Right forelimb (tissue), 1 donor: ENCODE measurements at places on chromosomes 2 and 18.

- DNase-seq: no peak
Observed at GRCh38 chr18:13379930-13380690, 161.6 kb downstream of the LDLRAD4 start.

- peak; percentile 10 for DNase-seq
Observed at GRCh38 chr2:1494906-1495305, 81.6 kb downstream of the TPO start.

- no peak for DNase-seq
Observed at GRCh38 chr2:23092831-23093230, 292.1 kb upstream of the KLHL29 start.

DNA sequence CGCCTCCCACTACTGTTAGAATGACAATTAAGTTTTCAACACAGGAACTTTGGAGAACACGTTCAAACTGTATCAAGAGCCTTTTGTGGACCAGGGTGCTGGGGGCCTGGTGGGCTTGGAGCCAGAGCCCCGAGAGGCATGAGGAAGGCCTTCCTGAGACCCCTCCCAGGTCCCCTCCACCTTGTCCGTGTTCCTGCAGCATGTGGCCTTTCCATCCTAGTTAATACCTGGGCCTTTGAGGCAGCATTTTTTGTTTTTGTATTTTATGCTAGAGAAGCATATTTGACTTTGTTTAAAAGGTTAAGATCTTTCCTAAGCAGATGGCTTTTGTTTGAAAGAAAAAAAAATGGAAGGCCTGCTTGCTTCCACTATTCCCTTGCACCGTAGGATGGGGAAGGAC, 68.0 kb downstream of the INPP4A start:
- no peak for DNase-seq

DNA sequence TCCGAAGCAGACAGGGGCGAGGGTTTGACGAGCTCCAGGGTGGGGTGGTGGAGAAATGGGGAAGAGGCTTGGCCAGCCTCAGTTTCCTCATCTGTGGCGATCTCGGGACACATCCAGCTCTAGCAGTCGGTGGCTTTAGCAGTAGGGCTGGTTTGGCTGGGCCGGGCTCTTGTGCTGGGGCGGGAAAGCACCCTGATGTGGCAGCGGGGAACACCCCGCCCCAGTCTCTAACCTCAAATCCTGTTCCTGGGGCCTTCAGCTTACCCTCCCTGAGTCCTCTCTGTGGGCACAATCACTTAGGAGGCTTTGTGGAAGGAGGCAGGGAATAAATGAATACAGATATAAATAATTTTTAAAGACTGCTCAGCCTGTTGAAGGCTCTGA, 26.5 kb upstream of the MCFD2 start:
- peak; percentile 51 for DNase-seq

- DNase-seq: no peak
Observed at GRCh38 chr2:95041060-95041823, 15.7 kb downstream of the MAL start.

DNA sequence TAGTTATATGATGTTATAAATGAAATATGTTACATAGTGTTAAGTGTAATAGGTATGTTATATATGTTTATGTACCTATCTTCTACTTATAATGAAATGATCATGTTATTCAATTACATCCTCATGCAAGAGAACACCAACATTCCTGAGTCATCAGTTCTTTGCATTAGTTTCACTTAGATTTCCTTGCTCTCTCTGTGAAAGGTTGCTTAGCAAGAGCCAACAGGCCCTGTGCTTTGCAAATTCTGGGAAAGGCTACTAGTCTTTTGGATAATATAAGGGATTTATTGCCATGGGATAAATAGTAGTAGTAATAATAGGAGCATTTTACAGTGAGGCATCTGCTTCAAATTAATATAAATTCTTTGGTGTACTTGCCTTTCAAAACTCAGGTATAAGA, 274.8 kb downstream of the SP3 start:
- no peak for DNase-seq

GRCh38 chr2:69685321-69686048, 41.9 kb upstream of the AAK1 start:
- DNase-seq: no peak

DNA sequence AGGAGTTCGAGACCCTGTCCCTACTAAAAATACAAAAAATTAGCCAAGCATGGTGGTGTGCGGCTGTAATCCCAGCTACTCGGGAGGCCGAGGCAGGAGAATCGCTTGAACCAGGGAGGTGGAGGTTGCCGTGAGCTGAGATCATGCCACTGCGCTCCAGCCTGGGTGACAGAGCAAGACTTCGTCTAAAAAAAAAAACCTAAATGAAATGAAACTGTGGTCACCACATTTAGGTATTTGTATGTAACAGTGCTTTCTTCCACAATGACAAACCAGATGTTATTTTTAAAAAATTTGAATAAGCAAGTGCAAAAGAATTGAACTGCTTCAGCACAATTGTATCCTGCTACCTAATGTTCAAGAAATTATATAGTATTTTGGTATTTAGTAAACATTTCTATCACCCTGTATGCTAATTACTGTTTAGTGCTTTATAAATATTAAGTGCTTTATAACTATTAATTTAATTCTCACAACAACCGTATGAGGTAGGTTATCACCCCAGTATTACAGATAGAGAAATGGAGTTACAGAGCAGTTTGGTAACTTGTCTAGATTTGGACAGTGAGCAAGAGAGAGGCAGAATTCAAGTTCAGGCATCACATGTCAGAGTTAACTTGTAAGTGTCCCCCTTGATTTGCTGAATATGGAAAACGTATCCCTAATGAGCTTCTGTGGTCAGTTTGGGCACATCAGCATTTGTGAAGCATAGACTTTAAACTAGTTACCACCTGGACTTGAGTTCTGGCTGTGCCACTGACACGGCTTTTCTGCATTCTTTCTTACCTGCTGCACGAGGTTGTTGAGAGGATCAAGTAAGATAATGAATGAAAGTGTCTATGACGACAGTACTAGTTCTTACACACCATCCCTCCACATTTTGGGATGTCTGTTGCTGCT, 14.4 kb downstream of the PHLPP1 start:
- no peak for DNase-seq

- no peak for DNase-seq
Observed at GRCh38 chr2:173680574-173680973, 284.6 kb downstream of the SP3 start.

GRCh38 chr2:95058989-95059641, 33.6 kb downstream of the MAL start:
- DNase-seq: peak; percentile 27

GRCh38 chr2:164015328-164016123, 279.7 kb upstream of the FIGN start:
- DNase-seq: no peak

DNA sequence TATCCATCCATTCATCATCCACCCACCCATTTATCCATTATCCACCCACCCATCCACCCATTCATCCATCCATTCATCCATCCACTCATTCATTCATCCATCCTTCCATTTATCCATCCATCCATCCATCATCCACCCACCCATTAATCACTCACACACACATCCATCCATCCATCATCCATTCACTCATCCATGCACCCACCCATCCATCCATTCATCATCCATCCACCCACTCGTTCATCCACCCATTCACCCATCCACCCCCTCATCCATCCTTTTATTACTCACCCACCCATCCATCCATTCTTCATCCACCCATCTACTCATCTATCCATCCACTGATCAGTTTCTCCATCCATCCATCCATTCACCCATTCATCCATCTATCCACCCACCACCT, 8.1 kb upstream of the TPO start:
- no peak for DNase-seq
